ENCODE measurements at places on chromosomes 16 and 17. TPM values are rescaled to one million over a fixed set of nuclear protein-coding genes. Genes with fewer than 3 reads are reported as not detected.

DNA sequence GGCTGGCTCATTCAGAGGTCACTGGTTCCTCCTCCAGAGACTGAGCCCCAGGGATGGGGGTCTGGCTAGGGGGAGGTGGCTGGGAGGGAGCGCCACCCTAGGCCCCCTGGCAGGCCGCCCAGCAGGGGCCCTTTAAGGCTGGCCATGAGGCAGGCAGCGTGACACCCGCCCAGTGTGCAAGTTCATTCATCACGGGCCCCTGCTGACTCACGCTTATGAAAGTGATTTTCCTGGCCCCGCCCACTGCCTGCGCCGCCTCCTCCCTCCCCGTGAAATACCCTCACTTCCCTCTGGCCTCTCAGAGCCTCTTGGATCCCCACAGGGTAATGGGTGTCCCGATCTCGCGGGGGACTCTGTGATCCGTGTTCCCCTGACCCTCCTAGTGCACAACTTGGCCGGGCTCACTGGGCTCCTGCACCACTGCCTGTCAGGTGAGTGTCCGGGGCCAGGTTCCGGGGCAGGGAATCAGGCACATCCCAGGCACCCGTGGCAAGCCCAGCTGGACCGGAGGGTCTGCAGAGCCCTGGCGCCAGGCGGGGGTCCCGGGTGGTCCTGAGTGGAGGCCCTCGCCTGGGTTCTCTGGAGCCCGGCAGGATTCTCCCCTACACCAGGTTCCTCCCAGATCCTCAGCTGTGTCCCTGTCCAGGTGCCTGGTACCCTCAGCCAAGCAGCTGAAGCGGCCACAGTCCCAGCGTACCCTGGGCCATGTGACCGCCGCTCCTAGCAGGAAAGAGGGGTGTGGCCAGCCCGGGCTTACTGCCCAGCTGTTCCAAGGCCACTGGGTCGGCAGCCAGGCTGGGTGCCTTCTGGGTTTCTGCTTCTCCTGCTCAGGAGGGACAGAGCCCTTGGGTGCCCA lies at the start of gene OSGIN1:
TSS of gene OSGIN1 (plus strand) at position 301 of the 856 bp plus-strand sequence. CDS start 4,432 bp downstream, outside the sequence.
- peak; percentile 91 for DNase-seq

GRCh38 chr16:88738151-88739084 lies 32.1 kb downstream of the CTU2 start:
- no peak for DNase-seq

GRCh38 chr17:7697828-7698588 lies 7.0 kb upstream of the EFNB3 start:
- no peak for DNase-seq

DNA sequence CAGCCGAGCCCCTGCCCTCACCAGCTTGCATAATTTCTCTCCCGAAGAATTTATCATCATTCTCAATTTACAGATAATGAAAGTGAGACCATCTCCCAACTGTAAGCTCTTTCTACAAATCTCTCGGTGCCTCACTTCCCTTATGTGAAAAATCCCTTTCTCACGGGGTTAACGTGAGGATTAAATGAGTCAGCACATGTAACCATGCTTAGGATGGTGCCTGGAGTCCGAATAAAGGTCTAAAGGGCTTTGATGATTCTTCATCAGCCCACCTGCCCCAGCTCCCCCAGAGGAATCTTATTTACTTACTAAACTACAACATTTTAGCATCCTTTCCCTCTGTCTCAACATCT lies 24.8 kb upstream of the PIK3R6 start:
- DNase-seq = no peak

DNA sequence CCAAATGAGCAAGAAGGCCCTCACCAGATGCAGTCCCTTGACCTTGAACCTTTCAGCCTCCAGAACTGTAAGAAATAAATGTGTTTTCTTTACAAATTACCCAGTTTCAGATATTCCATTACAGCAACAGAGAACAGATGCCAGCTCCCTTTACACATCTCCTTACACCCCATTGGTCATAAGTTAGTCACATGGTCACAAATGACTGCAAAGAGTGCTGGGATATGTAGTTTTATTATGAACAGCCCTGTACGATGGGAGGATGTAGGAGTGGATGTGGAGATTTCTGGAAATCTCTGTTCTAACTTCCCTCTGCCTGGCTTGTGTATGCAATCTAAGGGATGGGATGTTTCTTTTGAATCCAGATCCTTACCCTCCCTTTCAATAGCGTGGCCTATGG lies 13.3 kb upstream of the RPL38 start:
- no peak for DNase-seq

DNA sequence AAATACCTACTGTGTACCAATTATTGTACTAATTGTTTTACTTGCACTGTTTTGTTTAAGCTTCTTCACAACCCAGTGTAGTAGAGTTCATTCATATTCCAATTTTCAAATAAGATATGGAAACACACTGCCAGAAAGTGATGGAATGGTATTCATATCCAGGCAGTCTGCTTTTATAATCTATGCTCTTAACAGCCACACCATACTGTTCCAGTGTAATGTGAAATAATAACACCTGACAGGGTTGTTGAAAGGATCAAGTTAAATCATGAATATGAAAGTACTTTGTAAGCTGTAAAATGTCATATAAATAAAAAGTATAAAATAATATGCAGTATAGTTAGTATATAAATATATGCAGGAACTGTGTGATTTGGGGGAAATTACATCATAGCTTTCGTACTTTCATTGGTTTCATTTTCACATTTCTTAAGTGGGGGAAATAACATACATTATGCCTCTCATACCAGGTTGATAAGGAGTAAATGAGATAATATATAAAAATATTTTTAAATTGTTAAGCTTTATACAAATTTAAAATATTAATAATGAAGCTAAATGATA lies 230.8 kb downstream of the TANC2 start:
- DNase-seq = no peak

DNA sequence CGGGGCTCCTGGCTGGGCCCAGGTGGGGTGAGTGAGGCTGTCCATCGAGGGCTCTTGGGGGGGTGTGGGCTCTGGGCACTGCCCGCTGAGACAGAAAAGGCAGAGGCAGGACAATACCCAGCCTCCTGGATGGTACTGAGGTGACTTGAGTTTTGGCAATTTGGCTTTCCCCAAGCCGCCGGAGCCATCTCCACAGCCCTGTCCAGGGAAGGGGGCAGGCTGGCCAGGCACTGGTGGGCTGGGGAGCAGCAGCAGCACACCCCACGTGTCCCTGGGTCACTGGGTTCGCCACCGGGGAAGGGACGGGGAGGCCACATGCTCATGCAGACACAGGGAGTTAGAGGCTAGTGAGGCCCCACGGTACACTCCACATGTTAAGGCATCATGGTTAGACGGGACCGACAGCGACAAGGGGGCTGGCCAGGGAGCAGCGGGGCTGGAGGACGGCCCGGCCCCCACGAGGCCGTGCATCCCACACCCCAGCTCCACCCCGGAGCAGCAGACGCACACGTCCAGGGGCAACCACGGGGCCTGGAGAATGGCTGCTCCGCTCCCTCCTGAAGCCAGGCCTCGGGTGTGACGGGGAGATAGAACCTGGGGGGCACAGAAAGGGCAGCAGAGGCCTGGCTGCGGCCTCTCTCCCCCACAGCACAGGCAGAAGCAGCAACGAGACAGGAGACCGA lies 3.0 kb downstream of the ARHGDIA start:
- DNase-seq = no peak

DNA sequence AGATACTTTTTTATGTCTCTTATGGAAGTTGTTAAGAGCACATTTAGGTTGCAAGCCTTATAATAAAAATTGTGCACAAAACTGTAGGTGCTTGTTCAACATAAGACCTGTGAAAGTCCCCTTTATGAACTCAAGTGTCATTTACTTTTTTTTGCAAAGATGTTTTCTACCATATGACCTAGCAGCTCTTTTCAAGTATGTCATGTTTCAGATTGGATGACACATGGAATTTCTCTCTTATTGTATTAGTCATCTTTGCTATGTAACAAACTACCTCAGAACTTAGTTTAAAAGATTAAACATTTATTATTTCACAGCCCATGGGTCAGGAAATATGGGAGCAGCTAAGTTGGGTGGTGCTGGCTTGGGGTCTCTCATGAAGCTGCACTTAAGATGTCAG lies 57.9 kb downstream of the PHKB start:
- no peak for DNase-seq

GRCh38 chr17:80807014-80807413 lies 184.6 kb upstream of the CHMP6 start:
- DNase-seq = no peak

GRCh38 chr16:51343411-51343810 lies 192.3 kb upstream of the SALL1 start:
- DNase-seq = no peak

GRCh38 chr17:49277638-49278037 lies 47.1 kb upstream of the PHOSPHO1 start:
- no peak for DNase-seq

GRCh38 chr16:27849621-27850020 lies 213.9 kb downstream of the GSG1L start:
- DNase-seq = no peak

DNA sequence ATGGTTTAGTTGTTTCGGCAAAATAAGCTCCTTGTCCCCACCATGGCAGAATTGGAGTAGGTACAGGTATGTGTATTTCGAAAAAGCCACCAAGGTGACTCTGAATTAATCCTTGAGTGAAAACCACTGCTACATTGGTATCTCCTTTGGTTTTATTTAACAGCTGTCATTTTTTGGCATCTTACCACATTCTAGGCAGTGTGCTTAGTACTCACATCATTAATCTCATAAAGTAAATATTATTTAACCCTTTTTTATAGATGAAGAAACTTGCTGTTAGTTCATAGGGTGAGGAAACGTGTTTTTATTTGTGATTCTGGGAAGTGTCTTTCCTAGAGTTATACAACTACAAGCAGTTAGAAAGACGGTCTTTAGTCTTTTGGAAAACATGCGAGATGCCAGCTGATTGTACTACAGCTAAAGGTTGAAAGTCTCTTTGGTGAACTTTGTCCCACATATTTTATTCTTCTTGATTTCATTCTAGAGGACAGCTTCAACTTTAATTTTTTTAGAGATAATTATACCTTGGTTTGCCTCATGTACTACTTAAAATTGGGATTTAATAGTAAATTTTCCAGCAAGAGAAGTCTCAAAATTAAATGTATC lies 6.5 kb downstream of the ATAD5 start:
- DNase-seq = no peak

DNA sequence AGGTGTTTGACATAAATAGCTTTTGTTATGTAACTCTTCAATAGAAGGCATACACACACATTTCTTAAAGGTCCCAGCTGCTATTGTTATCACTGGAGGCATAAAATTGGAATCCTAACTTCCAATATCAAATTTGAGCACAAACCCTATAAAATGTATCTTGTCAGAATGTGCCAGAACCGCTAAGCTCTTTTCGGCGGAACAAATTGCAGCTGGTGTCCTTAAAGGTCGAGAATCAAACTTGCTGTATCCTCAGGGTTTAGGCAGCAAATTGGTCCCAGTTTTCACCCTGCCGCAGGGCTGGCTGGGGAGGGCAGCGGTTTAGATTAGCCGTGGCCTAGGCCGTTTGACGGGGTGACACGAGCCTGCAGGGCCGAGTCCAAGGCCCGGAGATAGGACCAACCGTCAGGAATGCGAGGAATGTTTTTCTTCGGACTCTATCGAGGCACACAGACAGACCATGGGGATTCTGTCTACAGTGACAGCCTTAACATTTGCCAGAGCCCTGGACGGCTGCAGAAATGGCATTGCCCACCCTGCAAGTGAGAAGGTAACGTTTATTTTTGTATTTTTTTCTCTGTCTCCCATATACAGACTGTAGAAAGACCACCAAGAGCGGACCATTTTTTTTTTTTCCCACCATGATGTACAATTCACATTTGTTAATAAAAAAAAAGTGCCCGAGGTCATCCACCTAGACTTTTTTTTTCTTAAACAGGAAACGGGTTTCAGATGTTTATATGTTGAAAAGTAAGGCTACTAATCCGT lies 297.1 kb downstream of the IRF8 start:
- no peak for DNase-seq

- DNase-seq = no peak
These were observed 16.2 kb upstream of the MTMR4 start for GRCh38 chr17:58530655-58531054.

DNA sequence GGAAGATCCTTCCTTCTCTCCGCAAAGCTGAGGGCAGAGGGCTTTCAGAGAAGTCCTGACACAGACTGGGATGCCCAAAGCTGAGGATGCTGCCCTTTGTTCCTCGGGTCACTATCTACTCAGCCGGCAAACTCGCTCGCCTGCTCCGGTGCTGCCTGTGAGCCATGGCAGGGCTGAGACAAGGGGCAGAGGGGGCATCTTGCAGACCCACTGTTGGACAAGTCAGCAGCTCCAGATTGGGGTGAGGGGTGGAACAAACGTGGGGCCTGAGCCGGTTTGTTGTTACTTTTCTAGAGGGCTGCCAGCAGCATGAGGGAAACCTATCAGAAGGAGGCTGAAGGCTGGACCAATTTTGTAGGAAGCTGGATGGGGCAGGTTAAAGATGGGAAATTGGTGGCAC lies 47.1 kb upstream of the PIK3R6 start:
- DNase-seq = no peak

DNA sequence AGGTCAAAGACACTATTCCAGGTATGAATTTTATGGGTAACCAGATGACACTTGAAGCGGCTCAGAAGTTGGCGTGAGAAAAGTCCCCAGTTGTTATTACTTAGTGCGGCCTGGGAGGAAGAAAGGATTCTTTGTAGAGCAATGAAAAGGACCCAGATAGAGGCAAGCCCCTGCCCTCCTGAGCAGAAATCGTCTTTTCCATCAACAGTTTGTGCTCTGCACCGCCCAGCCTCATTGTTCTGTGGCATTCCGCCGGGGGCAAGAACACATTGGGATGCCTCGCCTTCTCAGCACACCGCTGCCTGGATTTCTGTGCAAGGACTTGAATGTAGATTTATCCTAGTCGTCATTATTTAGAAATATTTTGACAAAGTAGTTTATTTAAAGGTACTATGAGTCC lies 32.7 kb upstream of the CRHR1 start:
- DNase-seq = no peak

DNA sequence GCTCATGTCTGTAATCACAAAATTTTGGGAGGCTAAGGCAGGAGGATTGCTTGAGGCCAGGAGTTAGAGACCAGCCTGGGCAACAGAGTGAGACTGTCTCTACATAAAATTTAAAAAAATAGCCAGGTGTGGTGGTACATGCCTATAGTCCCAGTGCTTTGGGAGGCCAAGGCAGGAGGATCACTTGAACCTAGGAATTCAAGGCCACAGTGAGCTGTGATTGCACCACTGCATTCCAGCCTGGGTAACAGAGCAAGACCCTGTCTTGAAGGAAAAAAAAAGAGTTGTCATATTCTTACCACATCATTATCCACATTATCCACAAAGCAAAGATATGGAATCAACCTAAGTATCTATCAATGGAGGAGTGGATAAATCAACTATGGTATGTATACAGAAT lies 21.0 kb upstream of the MAPK3 start:
- no peak for DNase-seq

Gene SLC12A3
- total RNA-seq = 0.14 TPM

Gene MARCHF10
- total RNA-seq = not detected

Gene GSDMA
- 0.26 TPM for total RNA-seq

Gene MT1A
- not detected for total RNA-seq

Gene DHX58
- 12.9 TPM for total RNA-seq

Gene LGALS9B
- total RNA-seq = not detected

Gene SEBOX
- not detected for total RNA-seq

Gene ZNF287
- 29.5 TPM for total RNA-seq

Gene WNT9B
- total RNA-seq = not detected

Gene KRT33A
- total RNA-seq = not detected

All from uterus (tissue), 4 donors.